ENCODE measurements at places on chromosomes 6 and 20.
A peak's percentile ranks its signal among the peaks of the same experiment; 100 is the strongest.

- DNase-seq: no peak
Measured at GRCh38 chr6:117072134-117072533, 193.2 kb upstream of the VGLL2 start.

- peak; percentile 67 for DNase-seq
Measured at GRCh38 chr6:31701666-31702404, 1.3 kb downstream of the ABHD16A start.

GRCh38 chr6:30044630-30045029, 16.4 kb upstream of the POLR1H start:
- no peak for DNase-seq

DNA sequence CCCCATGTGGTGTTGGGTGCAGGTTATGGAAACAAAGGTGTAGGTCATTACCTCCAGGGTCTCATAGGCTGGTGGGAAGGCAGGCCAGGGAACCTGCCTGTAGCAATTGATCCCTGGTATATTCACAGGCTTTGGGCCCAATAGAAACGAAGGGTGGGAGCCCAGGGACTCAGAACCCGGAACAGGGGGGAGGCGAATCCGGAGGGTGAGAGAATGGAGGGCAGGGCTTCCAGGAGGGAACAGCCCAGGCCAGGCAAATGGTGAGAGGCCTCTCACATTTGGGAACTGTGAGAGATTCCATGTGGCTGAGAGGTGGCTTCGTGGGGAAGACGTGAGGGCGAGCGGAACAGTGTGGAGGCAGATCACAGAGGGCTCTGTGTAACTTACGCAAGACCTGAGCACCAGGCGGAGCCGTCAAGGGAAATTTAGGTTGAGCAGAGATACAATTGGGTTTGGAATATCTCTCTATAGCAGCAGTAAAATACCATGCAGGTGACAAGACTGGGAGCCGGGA, 267.1 kb downstream of the ERMARD start:
- DNase-seq: no peak

GRCh38 chr6:12941422-12941821, 224.9 kb downstream of the PHACTR1 start:
- no peak for DNase-seq
